ENCODE measurements at places on chromosomes 6 and 20.

GRCh38 chr20:4853757-4854560 lies 132.2 kb downstream of the PRND start:
- DNase-seq, result no peak

DNA sequence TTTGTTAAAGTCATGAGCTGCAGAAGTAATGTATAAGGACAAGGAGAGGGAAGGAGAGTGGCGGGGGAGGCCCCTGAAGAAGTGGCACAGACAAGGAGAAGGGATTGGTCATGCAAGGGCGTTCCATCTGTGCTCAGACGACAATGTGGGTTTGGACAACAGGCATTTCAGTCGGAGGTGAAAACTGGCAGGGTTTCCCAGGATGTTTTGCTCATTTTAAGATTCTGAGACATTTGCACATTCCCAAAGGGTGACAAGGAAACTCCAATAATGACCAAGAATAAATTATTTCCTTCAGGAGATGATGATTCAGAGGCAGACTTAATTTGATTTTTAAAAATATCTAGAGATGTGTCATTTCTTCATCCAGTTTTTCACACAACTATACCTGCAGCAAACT lies 181.8 kb downstream of the HIVEP2 start:
- peak; percentile 21 for DNase-seq

DNA sequence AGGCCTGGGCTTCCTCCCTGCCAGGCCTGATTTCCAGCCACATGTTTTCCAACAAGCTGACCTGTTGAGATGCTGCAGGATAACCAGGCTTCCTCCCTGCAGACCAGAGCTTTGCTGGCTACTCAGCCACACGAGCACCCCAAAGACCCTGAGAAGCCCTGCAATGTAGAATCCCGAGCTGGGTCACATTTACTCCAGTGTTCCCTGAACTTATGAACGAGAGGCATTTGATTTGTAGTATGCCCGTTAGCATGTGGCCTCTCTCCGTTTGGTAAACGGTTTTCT lies 4.0 kb downstream of the SIRPA start:
- no peak for DNase-seq

- DNase-seq, result no peak
These were observed 270.7 kb upstream of the TAB2 start for GRCh38 chr6:149046822-149047246.

DNA sequence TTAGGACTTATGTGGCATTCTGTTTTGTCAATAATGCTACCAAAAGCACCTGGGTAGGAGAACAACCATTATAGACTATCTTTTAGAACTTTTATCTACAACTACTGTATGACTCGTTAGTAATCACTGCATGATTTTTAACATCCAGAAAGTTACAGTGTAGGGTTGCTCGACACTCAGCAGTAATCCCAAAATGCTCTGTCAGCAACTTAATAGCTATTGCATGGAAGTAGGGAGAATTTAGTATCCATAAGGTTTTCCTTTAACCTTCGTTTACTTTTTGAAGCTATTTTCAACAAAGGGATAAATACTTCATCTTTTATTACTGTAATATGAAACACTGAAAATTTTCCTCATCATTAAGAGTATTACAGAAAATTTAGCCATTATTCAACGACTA lies 309.5 kb downstream of the RNGTT start:
- no peak for DNase-seq

- no peak for DNase-seq
These were observed 56.0 kb downstream of the RAMACL start for GRCh38 chr6:166530211-166531095.

DNA sequence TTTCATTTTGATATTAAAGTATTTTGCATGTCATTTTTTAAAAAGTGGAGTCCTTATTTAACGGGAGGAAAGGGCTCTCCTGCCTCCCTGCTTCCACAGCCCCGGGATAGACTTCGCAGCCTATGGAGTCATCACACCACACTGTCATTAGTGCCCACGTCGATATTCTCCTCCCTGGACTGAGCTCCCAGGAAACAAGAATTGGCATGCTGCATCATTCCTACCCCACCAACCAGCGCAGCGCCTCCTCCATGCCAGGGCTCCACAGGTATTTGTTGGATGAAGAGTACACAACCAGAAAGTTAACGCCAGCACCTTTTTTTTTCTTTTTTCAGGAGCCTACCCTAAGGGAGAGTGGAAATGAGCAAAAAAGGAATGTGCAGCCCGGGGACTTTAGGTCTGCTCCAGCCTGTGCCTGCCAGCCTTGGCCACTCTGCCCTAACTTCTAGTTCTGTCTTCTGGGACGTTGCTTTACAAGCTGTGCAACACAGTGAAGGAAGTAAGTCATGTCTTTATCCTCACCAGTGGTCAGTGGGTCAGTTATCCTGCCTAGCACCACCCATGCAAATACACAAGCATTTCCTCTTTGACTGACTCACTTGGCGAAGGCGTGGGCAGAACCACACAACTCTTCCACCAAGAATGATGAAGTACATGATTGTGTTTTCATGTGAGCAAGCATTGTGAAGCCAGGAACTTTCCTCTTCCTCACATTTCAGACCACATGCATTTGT lies 180.7 kb upstream of the UST start:
- peak; percentile 65 for DNase-seq

- no peak for DNase-seq
These were observed 155.7 kb upstream of the CDYL start for GRCh38 chr6:4620284-4621151.

DNA sequence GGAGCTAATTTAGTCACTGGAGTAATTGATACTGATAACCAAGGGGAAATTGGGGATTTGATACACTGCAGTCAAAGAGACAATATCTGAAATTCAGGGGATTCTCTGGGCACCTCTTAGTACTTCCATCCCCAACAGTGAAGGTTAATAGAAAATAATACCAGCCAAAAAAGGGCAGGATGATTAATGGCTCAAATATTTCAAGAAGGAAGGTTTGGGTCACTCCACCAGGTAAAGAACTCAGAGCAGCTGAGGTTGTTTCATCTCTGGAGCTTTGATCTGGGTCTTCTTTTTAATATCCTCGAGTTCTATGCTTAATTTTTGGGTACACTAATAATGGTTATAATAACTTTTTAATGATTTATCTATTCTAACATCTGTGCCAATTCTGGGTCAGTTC lies 70.8 kb downstream of the CDKAL1 start:
- no peak for DNase-seq

DNA sequence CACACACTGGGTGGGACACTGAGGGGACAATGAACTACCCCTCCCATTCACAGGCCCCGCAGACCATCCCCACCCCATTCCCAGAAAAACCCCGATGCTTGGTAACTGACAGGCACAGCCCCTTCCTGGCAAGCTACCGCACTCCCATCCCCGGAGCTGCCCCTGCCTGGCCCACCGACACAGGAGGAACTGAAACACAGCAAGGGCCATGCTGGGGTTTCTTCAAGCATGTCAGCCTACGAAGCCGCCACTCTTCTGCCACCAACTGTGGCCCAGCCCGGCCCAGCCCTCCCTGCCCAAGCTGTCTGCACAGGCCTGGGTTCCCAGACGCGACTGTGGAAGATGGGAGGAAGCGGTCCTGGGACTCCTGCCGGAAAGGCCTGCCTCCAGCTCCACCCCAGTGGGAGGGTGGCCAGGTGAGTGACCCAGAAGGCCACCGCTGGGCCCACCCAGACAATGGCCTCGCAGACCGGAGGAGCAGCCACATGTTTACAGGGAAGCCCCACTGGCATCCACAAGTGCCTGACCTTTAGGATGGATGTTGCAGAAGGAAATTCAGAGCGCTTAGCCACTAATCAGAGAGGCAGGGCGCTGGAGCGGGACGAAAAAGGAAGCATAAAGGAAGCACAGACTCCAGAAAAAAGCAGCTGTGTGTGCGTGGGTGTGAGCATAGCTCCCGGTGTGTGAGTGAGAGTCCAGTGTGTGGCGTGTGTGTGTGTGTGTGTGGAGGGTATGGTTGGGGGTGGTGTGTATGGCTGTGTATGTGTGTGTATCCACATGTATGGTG lies 91.6 kb downstream of the PRND start:
- DNase-seq, result no peak

GRCh38 chr20:64261138-64261537 lies 5.6 kb downstream of the PCMTD2 start:
- peak; percentile 9 for DNase-seq

DNA sequence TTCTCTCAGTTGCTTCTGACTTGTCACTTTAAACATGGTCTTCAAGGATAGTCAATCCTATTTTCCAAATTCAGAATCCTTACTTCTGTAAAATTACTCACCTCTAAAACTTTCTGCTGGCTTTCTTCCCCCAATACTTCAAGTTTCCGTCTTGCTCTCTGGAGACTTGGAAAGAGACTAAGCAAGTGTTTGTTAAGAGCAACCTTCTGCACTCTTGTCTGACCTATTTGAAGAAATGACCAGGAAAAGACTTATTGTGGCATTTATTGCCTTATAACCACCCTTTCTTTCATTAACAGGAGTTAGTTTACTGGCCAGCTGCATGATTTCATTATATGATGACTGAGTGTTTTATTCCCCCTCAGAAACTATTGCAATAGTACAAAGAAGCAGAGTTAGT lies 181.0 kb downstream of the TBC1D7 start:
- DNase-seq, result no peak

DNA sequence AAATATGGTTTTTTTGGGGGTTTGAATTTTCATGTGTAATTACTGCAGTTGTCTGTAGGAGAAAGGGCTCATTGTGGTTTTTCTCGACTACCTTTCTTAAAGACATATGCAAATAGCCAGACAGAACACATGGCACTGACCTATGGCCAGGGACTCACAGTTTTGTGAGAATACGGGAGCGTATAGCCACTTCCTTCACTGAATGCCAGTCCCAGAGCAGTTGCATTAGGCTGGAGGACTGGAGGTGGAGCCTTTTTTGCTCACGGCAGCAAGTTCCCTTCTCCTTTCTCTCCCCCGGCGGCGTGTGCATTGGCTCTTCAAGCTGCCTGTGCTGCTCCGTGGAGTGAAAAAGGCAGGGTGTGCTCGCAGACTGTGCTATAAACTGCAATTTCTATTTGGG lies 114.9 kb downstream of the AKAP7 start:
- DNase-seq, result no peak

DNA sequence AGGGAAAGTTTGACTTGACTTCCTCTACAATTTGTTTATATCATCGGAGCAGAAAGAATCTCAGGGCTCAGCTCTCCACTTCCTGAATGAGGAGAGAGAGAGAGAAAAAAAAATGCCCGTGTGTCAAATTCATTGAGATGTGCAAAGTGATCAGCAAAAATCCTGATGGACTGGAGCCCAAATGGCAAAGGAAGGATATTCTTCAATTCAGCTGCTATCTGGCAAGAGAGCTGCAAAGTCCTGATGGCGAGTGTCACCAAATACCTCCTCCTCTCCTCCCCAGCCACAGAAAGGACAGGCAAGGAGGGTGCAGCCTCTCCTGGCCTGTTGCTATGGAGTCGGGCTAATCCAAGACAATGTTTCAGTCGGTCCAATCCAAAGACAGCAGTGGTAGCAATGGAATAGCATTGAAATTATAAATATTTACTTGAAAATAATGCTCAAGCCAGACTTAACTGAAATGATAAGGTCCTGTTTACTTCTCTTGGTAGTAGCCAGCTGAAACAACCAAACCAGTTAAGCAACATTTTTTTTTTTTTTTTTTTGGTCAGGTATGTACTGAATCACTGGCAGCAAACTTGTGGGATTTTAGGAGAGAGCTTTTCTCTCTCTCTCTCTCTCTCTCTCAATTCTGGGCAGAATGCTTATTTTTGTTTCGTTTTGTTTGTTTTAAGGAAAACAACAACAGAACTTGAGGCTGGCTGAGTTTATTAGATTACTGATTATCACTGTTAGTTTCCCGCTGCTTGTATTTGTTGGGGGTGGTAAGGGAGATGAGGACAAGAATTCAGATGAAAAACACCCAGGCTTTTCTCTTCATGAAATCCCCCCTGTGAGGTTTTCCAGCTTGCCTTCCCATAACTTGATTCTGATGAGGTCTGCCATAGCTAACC lies 204.2 kb downstream of the BCAS1 start:
- no peak for DNase-seq

GRCh38 chr6:115885636-115886366 lies 174.9 kb downstream of the FRK start:
- no peak for DNase-seq

- DNase-seq, result no peak
These were observed 85.2 kb downstream of the SNAP25 start for GRCh38 chr20:10303852-10304251.

- DNase-seq, result no peak
These were observed 7.1 kb downstream of the MOCS1 start for GRCh38 chr6:39927159-39927558.

DNA sequence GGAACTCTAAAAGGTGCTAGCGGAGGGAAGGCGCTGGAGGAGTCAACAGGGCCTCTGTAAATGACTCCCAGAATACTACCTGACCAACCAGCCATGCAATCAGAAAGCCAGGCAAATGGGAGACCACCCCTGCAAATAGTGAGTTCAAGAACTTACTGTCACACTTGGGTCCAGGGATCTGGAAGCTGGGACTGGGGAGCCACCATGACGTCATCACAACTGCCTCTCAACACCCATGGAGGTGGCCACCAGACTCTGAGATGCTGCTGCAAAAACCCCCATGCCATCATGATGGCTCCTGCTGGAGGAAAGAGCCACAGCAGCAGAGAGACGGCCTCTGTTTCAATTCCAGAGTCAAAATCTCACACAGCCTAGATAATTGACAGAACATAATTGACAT lies 8.5 kb upstream of the PDYN start:
- no peak for DNase-seq

GRCh38 chr6:137390334-137390733 lies 103.9 kb downstream of the OLIG3 start:
- DNase-seq, result no peak

DNA sequence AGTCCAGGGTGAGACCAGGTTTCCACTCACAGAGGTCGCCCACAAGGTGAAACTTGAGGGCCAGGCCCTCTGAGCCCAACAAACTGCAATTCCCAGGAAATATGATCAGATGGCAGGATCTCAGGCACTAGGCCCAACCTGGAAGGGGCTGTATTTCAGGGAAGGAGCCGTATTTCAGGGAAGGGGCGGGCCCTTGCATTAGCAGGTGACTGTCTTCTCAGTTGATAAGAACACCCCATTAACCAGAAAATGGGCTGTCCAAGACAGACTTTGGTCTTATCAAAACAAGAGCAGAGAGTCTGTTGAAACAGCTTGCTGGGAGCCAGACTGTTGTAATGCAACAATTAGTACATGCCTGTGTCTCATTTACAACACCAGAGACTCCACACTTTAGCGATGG lies 10.9 kb upstream of the BNIP5 start:
- DNase-seq, result no peak

DNA sequence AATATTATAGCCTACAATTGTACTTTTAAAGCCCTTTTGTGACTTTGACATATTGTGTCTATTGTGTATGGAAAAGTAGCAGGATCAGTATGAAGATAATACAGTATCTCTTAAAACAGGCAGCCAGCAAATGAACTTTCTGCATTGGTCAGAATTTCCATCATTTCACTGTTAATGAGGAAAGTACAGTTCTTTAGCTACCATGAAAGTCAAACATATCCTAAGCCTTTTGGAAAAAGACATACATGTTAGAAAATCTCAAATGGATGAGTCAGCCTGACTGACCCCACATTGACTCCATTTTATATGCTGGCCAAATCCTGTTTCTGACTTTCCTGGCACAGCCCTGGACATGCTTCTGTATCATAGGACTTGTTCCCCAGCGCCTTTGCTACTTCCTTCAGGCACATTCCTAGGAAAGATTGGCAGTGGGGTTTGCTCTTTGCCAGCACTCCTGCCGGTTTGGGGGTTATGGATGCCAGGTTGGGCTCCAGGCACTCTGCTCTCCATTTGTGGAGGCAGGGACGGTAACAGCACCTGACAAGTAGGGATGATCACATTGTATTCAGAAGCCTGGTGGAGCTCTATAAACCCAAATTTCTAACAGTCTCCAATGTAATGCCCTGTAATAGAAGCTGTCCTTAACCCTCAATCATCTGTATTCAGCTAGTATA lies 43.7 kb downstream of the TOP1 start:
- peak; percentile 50 for DNase-seq

GRCh38 chr6:14337152-14337551 lies 219.6 kb downstream of the CD83 start:
- DNase-seq, result no peak
